ENCODE measurements at places on chromosomes 13 and 19.

DNA sequence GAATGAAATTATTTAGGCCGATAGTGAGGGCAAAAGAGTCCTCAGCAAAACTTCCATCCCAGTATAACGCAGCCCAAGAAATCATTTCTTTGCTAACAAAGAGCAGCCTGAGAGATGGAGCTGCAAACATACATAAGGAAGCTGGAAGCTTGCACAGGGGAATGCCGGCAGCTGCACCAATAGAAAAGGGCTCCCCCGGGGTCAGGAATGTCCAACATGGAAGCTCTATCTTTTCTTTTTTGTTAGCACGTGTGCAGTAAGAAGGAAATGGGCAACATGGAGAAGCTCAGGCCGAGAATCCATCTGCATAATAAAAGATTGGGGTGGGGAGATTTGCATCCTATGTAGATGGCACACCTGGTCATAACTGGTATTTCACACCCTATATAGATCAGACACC, 1363.5 kb upstream of the PCDH20 start:
- DNase-seq = no peak

- no peak for DNase-seq
Measured at GRCh38 chr13:63438951-63439350, 2023.3 kb upstream of the PCDH20 start.

DNA sequence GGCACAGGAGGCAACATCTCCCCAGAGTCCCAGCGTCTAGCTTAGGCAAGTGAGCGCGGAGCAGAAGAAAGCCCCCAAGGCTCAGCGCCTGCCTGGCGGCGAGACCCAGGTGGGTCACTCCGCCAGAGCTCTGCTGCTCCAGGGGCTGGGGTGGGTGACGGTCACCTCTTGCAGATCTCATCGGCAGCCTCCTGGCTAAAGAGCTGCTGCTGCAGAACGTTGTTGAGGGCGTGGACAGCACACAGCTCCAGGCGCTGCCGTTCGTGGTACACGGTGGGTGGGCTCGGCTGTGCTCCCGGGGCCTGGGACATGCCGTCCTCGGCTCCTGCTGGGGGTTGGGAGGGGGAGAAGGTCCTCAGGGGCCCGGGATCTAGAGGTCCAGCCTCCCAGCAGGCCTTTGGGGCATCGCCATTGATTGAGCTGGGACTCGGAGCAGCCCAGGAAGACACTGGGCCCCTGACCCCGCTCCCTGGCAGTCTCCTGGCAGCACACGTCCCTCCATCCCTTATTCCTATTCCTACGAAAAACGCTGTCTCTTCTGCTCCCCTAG, 795 bp downstream of the JOSD2 start:
- no peak for DNase-seq

- no peak for DNase-seq
Measured at GRCh38 chr13:30752201-30752797, 17.0 kb downstream of the ALOX5AP start.

GRCh38 chr19:13151605-13152355, 1.6 kb downstream of the IER2 start:
- peak; percentile 96 for DNase-seq

Measured in right renal pelvis (tissue), 4 donors.